Small intestine (tissue), 16 donors: ENCODE measurements at places on chromosomes 16 and 17. TPM values are rescaled to one million over a fixed set of nuclear protein-coding genes. Genes with fewer than 3 reads are reported as not detected.

Gene NTN3
- polyA plus RNA-seq, result 0.04 TPM

Gene IRX3
- polyA plus RNA-seq, result 1.00 TPM

Gene RGS9
- polyA plus RNA-seq, result 3.0 TPM

Gene OR1A1
- not detected for polyA plus RNA-seq

Gene PDIA2
- polyA plus RNA-seq, result 46.1 TPM

Gene SOST
- 0.04 TPM for polyA plus RNA-seq

Gene KRTAP3-1
- not detected for polyA plus RNA-seq

Gene AIPL1
- polyA plus RNA-seq, result not detected

Gene GCGR
- polyA plus RNA-seq, result 2.2 TPM

Gene TRPV3
- 9.4 TPM for polyA plus RNA-seq

Gene DHRS7C
- 0.50 TPM for polyA plus RNA-seq

Gene PRSS27
- polyA plus RNA-seq, result 0.65 TPM

Gene BICDL2
- 19.1 TPM for polyA plus RNA-seq

Gene ST6GALNAC2
- polyA plus RNA-seq, result 5.3 TPM

Gene FBXL20
- polyA plus RNA-seq, result 10.4 TPM

Gene SGSM2
- polyA plus RNA-seq, result 55.9 TPM

Gene PRR15L
- polyA plus RNA-seq, result 159 TPM

Gene MEOX1
- not detected for polyA plus RNA-seq

Gene WNT3
- 8.1 TPM for polyA plus RNA-seq
